Muscle of arm (tissue), 14 donors: ENCODE measurements at places on chromosomes 2 and 18. TPM values are rescaled to one million over a fixed set of nuclear protein-coding genes. Genes with fewer than 3 reads are reported as not detected.
A peak's percentile ranks its signal among the peaks of the same experiment; 100 is the strongest.

- no peak for DNase-seq
These were observed 174.2 kb upstream of the LHCGR start for GRCh38 chr2:48929571-48930301.

CHRND gene
- polyA plus RNA-seq, result 72.6 TPM

- no peak for DNase-seq
These were observed 136.1 kb downstream of the ICOS start for GRCh38 chr2:204072443-204073324.

ZAP70 gene
- polyA plus RNA-seq, result 2.3 TPM

NEU2 gene
- polyA plus RNA-seq, result not detected

GRCh38 chr2:191125646-191126045 is 25.1 kb downstream of the STAT4 start:
- DNase-seq, result no peak

PIGN gene
- 27.8 TPM for polyA plus RNA-seq

DNA sequence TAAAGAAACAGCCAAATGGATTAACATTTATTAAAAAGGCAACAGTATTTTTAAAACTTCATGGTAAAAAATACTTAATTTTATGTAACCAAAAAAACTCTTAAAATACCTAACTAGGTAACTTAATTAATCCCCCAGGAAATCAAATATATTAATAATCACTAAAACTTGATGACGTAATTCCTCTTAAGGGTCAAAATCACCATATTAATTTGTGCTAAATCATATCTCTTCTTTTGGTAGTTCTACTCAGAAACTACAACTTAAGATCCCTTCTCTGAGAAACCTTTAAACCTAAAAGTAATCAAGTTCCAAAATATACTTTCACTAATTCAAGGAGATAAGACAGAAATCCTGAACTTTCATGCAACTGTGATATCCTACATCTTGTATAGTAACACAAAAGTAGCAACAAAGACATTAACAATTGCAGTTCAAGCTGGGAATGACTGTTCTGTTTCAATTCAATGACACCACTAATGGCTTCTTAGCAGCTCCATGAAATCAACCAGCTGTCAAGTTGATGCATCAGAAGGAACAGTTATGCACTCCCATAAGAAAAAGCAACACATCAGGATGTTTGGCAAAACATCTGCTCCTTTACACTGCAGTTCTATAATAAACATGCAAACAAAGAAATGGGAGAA is 4.0 kb downstream of the BAZ2B start:
- DNase-seq, result peak; percentile 41

PTRHD1 gene
- 44.2 TPM for polyA plus RNA-seq

SEPTIN10 gene
- 93.4 TPM for polyA plus RNA-seq

DNA sequence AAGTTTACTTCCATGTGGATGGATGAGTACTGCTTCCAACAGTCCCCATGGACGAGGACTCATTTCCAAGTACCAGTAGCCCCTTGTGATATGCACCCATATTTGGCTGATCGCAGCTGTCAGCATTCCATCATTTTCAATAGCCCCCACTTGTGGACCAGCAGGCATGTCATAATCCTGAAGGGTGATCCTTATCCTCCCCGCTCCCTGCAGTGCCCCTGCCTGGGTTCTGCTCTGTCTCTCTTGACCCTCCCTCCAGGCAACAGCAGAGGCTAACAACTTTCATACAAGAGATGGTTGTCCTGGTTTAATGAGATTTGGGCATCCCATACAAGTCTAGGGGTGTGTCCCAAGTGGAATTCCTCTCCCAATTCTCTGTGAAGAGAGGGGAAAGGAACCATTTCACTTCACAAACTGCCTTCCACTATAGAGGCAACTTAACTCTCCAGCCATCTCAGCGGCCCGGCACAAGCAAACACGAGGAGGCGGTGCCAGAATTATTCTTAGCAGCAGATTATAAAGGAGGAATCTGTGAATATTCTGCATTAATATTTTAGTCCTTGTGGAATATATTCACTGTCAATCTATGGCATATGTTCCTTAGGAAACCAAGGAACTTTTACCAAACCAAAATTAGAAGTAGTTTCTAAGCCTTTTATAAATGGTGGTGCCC is 110.7 kb downstream of the RTN4 start:
- no peak for DNase-seq

ECEL1 gene
- 0.42 TPM for polyA plus RNA-seq

GRCh38 chr2:77552956-77553355 is 30.8 kb upstream of the LRRTM4 start:
- no peak for DNase-seq

- no peak for DNase-seq
These were observed 513.4 kb downstream of the TNS1 start for GRCh38 chr2:217489145-217489960.

XDH gene
- polyA plus RNA-seq, result not detected

ZC3H6 gene
- polyA plus RNA-seq, result 11.5 TPM

C1QL2 gene
- polyA plus RNA-seq, result not detected

POTEI gene
- polyA plus RNA-seq, result 0.04 TPM

- no peak for DNase-seq
These were observed 38.3 kb downstream of the ZEB2 start for GRCh38 chr2:144481666-144482065.

DNA sequence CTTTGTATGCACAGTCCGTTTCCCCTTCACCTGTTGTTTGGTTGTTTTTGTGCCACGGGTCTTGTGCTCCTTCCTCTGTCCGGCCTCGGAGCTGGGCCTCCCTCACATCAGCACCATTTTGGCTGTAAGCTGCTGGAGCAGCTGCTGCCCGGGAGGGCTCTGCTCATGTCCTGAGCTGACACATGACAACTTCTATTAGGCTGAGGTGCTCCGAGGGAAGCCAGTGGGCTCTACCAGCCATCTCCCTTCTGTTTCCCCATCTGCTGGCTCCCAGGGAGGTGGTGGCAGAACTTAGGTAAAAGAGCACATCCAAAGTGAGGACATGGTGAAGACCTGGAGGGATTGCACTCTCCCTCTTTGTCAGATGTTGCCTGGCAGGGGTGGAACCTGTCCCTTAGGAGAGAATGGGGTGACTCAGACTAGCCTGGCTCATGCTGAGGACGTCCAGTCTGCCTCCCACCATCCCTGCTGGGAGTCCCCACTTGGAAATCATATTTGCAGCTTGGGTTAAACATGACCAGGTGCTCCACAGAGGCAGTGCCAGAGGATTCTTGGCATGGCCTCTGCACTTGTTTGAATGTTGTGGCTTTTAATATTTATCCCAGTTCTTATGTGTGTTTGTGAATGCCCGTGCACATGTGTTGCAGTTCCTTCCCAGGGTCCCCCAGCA is 49.8 kb upstream of the TNP1 start:
- DNase-seq, result no peak

DNA sequence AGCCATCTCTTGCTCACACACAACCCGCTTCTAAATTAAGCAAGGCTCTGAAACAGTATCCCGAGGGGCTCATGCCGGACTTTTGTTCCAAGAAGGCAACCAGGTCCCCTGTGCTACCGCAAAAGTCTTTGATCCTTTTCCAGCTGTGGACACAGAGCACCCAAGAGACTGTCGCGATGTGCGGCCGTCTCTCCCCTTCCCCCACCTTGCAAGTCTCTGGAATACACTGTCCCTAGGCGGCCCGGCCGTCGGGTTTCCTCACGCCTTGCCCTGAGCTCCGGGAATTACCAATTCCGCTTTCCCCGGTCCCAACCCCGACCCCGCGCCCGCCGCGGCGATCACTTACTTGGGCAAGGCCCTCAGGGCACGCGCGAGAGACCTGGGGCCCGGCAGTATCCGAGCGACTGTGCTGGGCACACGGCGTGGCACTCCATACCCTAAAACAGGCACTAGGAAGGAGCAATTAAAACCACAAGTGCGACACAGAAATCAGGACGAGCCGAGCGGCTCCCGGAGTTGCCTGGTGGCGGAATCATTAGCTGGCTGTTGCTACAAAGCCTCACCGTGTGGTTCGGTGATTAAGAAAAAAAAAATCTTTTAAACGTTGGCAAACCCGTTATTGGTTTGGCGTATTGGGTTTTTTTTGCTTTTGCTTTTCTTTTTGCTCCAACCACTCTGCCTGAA is 2.2 kb upstream of the DLX1 start:
- no peak for DNase-seq

GRCh38 chr2:68723181-68723580 is 11.4 kb upstream of the ARHGAP25 start:
- DNase-seq, result no peak

- no peak for DNase-seq
These were observed 70.2 kb upstream of the ID2 start for GRCh38 chr2:8611700-8612099.

CRYGC gene
- not detected for polyA plus RNA-seq

DNA sequence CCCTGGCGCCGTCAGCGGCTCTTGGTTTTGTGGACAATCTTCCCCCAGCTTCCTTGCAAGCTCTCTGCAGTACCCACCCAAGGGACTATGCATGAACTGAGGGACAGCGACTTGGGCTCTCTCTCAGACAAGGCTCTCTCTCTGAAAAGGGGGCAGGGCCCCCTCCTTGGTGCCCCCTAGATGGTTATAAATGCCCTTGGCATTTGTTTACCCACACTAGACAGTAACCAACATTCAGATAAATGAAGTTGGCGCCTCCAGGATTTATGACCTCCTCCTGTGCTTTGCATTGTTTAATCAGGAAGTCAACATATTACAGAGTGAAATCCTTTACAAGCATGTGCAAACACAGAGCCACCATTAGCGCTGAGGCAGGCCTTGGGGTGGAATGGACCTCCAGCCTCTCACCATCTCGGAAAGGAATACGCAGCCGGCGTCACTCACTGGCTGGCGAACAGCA is 547.4 kb upstream of the ID2 start:
- no peak for DNase-seq

DNA sequence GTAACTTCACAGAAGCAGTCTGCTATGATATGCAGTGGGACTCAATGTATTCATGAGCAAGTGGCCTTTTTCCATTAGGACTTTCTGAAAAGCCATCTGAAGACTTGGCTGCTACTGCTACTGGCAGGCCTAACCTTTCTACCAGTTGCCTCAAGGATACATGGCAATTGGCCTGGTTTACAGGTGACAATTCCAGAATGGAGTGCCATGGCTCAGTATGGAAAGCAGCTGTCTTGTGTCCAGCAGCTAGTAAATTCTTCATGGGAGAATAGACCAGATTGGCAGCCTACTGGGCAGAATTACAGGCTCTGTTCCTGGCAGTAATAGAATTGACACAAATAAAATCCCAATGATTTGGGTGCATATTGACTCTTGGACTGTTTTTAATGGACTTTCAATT is 12.6 kb upstream of the TMX3 start:
- no peak for DNase-seq

- no peak for DNase-seq
These were observed 8.3 kb upstream of the EGR4 start for GRCh38 chr2:73301636-73302035.

- DNase-seq, result no peak
These were observed 91.6 kb upstream of the TANK start for GRCh38 chr2:161068670-161069069.

KRTCAP3 gene
- polyA plus RNA-seq, result not detected

MERTK gene
- polyA plus RNA-seq, result not detected

GRCh38 chr2:121360566-121361300 is 75.7 kb upstream of the TFCP2L1 start:
- no peak for DNase-seq

- no peak for DNase-seq
These were observed 62.8 kb downstream of the AGFG1 start for GRCh38 chr2:227534714-227535113.

OTOS gene
- polyA plus RNA-seq, result not detected

GRCh38 chr2:166960702-166961270 is 72.5 kb downstream of the XIRP2 start:
- no peak for DNase-seq

- DNase-seq, result no peak
These were observed 541.5 kb upstream of the NETO1 start for GRCh38 chr18:73409242-73409641.

DNA sequence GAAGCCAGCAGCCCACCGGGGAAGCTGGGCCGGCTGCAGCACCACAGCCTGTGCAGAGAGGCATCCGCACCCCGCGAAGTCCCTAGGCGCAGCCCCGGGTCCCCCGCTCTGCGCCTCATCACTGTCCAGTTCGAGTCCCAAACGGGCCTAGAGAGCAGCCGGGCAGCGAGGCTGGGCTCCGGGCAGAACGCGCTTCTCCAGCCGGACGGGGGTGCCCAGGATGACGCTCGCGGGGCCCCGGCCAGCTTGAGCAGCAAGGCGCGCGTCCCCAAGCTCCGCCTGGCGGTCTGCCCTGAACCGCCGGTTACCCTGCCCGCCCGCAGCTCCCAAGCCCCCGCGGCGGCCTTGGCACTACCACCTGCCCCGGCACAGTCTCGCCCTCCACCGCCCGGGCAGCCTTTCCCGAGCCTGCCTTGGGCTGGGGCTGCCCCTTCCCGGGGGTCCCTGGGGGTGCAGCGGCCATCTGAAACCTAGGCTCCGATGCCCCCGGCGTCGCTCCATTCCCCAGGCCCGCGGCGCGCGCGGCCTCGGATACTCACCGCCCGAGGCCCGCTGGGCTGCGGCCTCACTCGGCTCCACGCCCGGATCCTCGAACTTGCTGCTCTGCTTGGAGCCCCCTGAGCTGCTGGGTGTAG is 591 bp downstream of the SLC16A14 start:
- peak; percentile 45 for DNase-seq

- no peak for DNase-seq
These were observed 297.2 kb downstream of the NDUFA10 start for GRCh38 chr2:239727776-239728600.

DNA sequence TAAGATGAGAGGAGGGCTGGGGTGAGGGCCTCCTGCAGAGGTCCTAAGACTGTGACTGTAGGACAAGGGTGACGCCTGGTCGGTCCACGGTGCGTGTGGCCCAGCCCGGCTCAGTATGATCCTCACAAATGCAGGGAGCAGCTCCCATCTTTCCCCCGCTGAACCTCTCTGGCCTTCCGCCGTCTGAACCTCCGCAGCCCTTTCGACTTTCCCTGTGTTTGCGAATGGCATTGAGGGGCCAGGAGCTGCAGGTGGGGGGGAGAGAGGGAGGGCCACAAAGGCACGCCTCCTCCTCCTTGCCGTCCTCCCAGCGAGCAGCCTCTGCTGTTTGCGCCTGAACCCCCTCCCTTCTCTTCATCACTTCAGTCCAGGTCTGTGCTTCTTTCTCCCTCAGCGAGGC is 68.6 kb upstream of the PXDN start:
- no peak for DNase-seq

DNA sequence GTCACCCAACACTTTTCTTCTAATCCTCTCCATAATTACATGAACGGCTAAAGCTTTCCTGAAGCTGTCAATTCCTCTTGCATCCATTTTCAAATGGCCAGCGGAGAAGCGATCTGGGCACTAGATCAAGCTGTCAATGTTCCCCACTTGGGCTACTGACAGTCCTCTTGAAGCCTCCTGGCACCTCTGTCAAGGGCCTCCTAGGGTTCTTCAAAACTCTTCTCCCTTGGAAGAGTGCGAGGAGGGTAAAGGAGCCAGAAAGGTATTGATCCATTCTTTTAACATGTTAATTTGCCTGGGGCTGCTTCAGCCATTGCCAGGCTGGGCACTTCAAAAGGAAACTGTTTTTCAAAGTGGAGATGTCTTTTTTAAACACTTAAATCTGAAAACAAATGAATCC is 19.8 kb downstream of the EPHA4 start:
- no peak for DNase-seq
